ENCODE measurements at places on chromosomes 3 and 15.

DNA sequence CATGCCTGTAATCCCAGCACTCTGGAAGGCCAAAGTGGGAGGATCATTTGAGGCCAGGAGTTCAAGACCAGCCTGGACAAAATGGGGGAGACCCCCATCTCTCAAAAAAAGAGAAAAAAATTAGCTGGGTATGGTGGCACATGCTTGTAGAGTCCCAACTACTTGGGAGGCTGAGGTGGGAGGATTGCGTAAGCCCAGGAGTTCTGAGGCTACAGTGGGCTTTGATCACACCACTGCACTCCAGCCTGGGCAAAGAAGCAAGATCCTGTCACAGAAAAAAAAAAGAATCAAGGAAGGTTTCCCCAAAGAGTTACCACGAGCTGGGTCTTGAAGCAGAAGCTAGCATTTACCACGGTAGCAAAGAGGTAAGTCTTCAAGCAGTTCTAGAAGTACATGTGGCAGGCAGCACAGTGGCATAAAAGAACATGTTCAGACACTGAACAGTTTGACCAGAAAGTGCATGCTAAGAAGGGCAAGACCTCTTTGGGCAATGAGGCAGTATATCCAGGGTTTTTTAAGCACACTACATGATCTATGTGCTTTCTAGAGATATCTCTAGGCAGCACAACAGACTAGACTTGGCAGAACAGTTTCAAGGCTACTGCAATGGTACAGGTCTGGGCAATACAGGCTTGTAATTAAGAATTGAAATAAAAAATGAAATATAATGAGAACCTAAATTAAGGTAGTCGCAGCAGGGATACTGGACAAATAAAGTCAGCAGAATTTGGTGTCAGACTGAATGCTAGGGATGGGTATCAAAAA lies 418.5 kb downstream of the SHQ1 start:
- DNase-seq = no peak

GRCh38 chr3:98769448-98769847 lies 6.3 kb downstream of the ST3GAL6 start:
- no peak for DNase-seq

DNA sequence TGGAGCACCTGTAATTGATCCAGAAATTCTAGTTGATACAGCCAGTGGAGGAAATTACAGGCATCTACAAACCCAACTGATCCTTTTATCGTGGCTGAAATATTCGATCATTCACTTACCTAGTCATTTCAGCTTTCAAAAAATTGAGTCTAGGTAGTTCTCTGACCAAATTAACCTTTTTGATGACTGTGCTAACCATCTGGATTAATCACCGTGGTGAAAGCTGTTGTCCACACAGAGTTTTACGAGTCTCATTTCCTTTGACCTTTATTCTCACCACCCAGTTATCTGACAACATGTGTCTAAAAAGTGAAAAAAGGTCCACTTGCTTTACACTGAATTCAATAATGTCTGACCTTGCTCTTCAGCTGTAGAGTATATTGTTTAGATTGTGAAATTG lies 354.3 kb downstream of the AGBL1 start:
- no peak for DNase-seq

DNA sequence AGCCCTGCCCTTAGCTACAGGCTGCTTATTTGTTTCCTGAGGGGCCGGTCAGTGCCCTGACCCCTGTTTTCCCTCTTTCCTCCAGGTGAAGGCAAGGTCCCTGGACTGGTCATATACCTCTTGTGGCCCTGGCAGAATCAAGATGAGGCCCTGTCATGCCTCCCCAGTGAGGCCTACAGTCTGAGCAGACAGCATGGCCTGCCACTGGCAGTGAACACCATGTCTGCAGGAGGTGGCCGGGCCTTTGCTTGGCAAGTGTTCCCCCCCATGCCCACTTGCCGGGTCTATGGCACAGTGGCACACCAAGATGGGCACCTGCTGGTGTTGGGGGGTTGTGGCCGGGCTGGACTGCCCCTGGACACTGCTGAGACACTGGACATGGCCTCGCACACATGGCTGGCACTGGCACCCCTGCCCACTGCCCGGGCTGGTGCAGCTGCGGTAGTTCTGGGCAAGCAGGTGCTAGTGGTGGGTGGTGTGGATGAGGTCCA lies 1.2 kb downstream of the KLHDC8B start:
- DNase-seq = no peak

DNA sequence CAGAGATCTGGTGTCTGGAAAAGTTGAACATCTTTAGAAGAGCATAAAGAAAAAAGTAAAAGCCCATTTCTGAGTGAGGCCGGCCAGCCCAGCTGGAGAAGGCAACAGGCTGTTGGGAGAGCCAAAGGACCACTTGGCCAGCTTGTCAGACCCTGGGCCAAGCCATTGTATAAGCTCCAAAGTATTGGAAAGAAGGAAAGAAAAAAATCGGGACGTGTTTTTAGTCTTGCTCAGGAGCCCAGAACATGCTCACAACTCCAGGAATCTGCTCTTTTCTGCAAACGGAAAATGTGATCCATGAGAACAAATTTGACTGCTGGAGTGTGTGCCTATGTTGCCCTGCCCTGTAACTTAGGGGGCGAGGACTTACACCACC lies 10.4 kb upstream of the CLPX start:
- no peak for DNase-seq

GRCh38 chr3:154089421-154090420 lies 31.5 kb upstream of the ARHGEF26 start:
- DNase-seq = peak; percentile 49

DNA sequence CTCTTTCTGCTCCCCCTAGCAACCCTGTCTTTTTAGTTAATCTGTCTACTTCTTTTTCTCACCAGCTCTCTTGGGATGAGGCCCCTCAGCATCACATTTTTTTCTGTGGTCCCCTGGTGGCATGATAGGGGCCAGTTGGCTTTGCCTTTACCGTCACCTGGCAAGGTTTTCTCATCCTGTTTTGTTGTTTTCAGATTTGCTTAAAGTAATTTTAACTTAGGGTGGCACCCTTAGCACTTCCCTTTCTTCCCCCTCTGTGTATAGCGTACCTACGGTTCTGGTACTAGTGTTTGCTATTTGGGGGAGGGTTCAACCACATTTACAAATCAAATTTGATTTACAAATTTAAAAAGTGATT lies 35.6 kb downstream of the PDCD6IP start:
- no peak for DNase-seq

DNA sequence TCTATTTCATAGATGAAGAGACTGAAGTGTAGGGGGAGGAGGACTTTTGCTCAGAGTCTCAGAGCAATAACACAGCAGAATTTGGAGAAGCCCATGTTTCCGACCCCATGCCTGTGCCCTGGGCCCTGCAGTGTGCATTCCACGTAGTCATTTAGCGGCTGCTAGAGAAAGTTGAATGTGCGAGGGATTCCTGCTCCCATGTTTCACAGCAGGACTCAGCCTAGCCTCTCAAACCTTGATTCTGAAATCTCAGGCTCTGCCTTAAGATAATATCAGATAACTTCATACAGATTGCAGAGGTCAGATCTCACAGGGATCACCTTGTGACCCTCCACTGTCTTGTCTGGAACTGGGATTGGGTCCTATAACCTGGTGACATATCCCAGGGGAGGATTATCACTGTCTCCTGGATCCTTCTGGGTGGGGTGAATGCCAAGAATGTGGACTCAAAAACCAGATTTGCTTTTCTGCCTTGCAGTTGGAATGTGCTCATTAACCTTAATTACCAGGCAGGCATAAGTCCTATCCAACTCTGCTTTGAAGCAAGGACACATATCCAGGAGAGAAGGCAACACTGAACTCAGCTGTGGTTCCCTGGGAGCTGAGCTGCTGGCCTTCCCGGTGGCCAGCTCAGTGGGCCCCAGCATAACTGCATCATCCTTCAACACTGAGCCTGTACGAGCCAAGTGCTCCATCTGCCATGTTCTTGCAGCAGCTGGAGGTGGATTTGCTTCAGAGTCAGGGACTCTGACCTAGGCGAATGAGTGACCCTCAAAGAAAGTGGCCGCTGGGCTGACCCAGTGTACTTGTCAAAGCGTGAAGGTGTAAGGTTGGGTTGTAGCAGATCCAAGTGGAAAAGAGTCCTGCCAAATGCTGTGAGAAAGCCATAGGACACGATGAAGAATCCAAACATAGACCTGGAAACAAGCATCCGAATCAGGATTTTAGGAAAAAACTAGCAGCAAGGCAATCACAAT lies 43.0 kb downstream of the CTXND1 start:
- DNase-seq = no peak

- DNase-seq = peak; percentile 40
These were observed 105.1 kb downstream of the MEX3B start for GRCh38 chr15:81940467-81941451.

GRCh38 chr3:69766638-69767037 lies 27.4 kb downstream of the MITF start:
- DNase-seq = no peak

- no peak for DNase-seq
These were observed 55.1 kb upstream of the RASA2 start for GRCh38 chr3:141431411-141432378.

DNA sequence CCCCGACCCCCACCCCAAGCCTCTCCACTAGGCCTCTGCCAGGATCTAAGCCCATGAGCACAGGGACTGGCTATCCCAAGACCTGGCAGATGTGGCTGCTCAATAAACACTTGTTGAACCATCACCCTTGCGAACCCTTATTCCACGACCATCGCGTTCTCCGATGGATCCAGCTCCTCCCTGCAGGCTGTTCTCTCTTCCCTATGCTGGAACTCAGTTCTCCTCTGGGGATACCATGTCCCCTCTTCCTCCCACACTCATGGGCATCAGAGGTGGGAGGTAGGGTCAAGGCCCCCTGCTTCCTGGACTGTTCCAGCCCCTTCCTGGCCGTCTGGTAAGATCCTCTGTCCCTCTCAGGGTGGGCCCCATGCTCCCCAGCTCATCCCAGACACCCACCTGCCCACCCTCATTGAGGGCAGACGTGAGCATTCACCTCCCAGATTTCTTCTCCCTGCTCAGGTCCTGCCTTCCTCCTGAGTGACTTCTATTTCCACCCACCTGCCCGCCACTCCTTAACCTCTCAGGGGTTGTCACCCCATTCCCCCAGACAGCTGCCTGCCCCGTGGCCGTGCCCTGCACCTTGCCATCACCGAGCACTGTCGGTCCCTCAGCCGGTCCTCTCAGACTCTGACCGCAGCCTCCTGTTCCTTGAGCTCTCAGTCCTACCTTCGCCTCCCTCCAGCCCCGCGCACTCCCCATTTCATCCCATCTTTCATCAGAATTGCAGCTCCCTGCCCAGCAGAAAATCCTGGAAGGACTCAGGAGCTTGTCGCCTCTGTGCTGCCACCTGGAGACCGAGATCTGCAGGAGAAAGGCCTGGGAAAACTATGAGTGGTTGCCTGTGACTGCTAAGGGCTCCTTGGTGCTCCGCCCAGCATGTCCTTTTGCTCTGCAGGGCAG lies 42.0 kb downstream of the PML start:
- DNase-seq = peak; percentile 17

DNA sequence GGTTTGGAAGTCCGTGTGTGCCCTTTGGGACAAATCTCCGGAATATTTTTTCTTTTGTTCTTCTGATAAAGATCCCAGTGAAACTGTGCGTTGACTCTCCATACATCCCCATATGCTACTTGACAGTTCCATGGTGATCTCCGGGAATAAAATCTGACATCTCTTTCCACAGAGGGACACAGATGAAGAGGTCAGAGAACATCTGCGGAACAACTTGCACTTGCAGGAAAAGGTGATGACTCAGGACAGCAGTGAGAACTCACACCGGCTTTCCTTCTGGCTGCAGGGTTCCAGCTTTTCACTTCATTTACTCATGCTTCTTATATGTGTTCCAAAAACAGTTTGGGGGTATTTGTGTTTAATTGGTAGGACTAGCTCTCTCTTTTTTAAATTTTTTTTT lies 157.5 kb upstream of the CHRM5 start:
- no peak for DNase-seq

GRCh38 chr3:133289322-133289721 lies 110.5 kb upstream of the BFSP2 start:
- no peak for DNase-seq

- peak; percentile 77 for DNase-seq
These were observed 105.0 kb downstream of the KLHL25 start for GRCh38 chr15:85689729-85690128.

DNA sequence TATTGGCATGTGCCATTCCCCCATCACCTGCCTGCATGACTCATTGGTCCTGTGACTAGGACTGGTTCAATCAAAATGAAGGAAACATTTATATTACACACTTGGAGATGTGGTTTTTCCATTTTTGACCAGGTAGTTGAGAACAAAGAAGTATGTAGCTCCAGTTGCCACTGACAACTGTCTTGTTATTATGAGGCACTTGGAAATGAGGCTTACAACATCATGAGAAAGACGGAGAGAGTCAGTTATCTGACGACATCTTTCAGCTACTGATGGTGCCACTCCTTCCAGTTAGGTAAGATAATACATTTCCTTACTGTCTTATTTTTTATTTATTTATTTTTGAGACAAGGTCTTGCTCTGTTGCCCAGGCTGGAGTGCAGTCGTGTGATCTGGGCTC lies 21.8 kb upstream of the PROK2 start:
- peak; percentile 31 for DNase-seq

DNA sequence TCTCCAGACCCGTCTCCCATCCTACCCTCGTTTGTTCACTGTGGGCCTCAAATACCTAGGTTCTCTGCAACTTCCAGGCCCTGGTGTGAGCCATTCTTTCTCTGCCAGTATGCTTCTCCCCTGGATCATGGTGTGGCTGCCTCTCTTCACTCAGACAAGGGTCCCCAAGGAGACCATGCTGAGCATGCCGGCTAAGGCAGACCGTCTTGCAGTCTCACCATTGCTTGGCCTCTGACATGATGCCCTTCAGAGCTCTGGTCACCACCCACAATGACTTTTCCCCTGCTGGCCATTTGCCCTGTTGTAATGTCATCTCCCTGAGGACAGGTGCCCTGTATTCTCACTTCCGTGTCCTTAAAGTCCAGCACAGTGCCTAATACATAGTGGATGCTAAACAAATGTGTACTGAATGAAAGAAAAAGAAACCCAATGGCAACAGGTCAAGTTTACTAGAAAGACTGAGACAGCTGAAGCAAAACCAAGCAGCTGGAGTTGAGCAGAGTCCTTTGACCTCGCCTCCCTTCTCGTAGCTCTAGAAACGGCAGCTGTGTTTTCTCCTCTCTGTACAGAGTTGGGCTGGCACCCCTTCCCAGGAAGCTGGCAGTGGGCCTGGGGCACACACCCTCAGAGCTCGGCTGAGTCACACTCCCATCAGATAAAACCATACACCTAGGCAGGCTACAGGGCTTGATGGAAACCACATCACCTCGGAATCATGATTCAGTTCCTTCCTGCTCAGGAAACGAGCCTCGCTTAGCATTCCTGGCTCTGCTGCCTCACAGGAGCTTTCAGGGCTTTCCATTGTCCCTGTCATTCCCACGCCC lies 8.6 kb downstream of the TLR9 start:
- DNase-seq = peak; percentile 75

DNA sequence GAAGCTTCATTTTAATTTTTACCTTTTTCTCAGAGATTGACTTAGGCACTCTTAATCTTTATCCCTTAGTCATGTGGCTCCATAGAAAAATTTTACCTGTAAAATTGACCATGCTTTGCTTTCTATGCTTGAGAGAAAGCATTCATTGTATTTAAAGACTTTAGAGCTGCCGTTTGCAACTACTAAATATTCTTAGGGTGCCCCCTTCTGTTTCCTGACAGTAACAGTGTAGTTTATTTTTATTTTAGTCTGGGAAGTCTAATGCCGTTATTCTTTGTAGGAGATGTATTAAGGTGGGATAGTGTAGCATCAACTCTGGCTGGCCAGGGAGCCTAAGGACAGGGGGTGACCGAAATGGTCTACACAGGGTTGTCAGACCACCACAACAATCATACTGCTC lies 84.5 kb upstream of the SYNPR start:
- DNase-seq = peak; percentile 17
